Occipital lobe (tissue), 3 donors: ENCODE measurements at places on chromosomes 7 and 10.

GRCh38 chr10:35347121-35347562 lies 10.8 kb downstream of the CCNY start:
- DNase-seq = peak; percentile 32

GRCh38 chr7:30764030-30764975 lies 6.9 kb upstream of the MINDY4 start:
- DNase-seq = no peak

DNA sequence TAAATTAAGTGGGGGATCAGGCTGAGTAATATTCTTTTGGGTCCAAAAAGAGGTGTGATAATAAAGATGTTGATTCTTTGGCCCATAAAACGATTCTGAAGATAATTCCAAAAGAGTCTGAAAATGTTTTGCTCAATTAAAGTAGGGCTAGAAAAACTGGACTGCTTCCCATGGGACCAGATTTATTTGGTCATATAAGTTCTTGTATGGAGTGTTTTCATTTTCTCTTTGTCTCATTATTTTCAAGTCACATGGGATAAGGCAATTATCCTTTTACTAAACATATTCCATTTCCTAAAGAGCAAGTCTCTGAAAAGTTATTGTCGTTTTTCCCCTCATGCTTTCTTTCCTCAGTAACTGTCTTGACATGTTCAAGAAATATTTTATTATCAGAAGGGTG lies 41.5 kb downstream of the CDK6 start:
- DNase-seq = no peak

- no peak for DNase-seq
Observed at GRCh38 chr10:112799038-112799437, 151.0 kb upstream of the TCF7L2 start.

DNA sequence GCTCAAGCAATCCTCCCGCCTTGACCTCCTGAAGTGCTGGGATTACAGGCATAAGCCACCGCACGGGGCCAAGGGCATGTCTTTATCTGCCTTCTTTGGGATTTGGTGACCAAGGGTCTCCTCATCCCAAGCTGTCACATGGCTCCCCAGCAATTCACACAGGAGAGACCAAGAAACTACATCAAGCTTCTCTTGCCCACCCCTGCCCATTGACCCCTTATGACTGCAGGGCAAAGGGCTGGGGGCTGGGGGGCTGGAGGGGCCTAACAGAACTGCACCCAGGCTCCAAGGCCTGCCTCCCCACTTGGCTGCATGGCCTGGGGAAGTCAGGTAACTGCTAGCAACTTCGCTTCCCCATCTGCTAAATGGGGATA lies 137.1 kb downstream of the SH3PXD2A start:
- no peak for DNase-seq

- DNase-seq = no peak
Observed at GRCh38 chr10:20817646-20818045, 79.5 kb downstream of the NEBL start.

- DNase-seq = no peak
Observed at GRCh38 chr7:13307040-13307439, 619.6 kb downstream of the ARL4A start.

DNA sequence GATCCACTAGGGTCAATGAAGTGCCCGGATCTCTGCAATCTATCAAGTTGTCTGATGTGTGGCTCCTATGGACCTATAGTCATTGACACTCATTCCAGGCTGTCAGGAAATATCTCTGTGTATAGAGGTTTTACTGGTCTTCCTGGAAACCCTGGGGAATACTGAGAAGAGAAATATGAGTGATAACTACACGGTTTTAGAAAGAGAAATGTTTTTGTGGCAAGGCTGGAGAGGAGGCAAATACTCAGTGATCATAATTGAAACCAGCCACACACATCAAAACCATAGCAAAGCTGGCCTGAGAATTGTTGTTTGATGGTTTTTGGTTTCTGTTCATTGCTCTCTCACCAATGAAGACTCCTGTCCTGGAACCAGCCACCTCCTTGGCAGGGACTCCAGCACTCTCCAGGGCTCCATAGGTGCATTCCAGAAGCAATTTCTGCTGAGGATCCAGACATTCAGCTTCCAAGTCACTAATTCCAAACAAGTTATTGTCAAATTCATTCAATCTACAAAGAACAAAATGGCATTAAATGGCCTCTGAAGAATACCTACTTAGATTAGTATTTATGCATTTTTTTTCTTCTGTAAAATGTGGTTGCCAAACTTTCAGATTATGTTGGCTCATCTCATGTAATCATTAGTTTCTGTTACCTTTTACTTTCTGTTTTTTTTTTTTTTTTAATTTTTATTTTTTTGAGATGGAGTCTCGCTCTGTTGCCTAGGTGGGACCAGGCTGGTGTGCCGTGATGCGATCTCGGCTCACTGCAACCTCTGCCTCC lies 108.6 kb upstream of the ABI1 start:
- DNase-seq = no peak

DNA sequence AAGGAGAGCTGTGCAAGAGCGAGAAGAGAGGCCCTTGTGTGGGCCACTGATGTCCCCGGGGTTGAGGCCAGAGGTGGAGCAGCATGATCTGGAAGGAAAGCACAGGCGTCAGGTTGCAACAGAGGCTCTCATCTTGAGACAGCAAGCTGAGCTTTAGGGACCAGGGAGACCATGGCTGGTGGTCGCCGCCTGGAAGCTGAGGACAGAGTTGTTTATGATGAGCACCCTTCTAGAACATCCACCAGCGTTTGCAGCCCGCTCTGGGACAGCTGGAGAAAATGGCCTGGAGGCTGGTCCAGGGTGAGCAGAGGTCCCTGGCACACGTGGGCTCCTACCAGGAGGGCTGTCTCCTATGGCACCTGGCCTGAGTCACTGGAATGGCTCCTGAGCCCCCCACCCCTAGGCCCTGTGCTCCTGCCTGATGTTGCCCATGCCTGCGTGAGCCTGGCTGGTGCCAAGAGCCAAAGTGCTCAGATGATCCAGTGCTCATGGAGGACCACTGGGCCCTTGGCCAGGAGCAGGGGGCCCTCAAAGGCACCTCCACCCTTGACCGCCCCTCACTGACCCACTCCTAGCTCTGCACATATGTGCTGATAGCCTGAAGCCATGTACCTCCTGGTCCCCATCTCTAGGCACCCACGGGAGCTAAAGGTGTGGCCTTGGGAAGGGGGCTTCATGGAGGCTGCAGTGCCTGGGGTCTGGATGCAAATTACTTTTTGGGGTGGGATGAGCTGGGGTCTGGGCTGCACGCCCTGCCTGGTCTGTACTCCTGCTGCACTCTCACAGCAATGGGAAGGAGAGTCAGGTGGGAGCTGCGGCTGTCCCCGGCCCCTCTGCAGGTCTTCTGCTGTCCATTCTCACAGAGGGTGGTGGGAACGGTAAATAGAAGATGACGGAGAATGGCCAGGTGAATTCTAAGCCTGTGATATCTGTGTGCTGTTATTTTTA lies 40.1 kb upstream of the RET start:
- DNase-seq = no peak

DNA sequence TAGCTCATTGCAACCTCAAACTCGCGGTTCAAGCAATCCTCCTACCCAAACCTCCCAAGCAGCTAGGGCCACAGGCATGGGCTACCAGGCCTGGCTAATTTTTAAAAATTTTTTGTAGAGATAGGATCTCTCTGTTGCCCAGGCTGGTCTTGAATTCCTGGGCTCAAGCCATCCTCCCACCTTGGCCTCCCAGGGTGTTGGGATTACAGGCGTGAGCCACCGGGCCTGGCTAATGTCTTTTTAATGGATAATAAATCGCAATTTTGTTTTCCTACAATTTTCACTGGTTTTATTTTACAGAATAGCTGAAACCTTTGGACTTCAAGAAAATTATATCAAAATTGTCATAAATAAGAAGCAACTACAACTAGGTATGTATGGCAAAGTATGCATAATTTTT lies 10.9 kb downstream of the NUB1 start:
- no peak for DNase-seq

DNA sequence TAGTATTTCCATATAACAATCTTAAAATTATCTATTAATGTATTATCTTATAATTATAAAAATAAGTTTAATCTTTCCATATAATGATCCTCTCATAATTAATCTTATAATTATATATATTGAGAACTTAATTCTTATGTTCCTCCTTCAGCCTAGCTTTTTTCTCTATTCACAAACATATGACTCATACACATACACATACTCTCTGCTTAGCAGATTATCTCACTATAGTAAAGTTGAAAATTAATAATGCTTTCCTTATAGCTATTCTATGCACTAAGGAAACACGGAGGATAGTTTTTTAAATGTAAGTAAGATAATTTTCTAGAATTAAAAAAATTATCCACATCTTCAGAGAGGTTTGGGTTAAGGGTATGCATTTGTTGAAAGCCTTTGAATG lies 47.7 kb upstream of the ITGB8 start:
- DNase-seq = no peak

GRCh38 chr7:32427769-32428291 lies 62.4 kb downstream of the LSM5 start:
- DNase-seq = peak; percentile 22

DNA sequence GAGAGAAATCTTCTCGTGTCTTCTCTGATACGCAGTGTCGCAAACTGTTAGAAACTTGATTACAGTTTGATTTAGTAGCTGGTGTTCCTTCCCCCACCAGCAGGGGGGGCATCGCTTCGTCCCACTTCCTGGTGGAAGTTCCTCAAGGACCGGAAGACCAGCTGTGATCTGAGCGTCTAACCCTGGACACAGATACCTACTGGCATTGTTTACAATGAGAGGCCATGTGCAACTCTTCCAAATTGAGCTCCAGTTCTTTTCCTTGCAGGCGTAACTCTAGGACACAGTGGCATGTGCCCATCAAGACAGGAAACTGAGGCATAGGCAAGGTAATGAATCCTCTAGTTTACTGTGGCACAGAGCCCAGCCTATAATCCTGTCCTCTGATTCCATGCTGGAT lies 219.0 kb downstream of the CCDC3 start:
- no peak for DNase-seq

- DNase-seq = no peak
Observed at GRCh38 chr7:39926111-39926510, 23.9 kb upstream of the CDK13 start.

DNA sequence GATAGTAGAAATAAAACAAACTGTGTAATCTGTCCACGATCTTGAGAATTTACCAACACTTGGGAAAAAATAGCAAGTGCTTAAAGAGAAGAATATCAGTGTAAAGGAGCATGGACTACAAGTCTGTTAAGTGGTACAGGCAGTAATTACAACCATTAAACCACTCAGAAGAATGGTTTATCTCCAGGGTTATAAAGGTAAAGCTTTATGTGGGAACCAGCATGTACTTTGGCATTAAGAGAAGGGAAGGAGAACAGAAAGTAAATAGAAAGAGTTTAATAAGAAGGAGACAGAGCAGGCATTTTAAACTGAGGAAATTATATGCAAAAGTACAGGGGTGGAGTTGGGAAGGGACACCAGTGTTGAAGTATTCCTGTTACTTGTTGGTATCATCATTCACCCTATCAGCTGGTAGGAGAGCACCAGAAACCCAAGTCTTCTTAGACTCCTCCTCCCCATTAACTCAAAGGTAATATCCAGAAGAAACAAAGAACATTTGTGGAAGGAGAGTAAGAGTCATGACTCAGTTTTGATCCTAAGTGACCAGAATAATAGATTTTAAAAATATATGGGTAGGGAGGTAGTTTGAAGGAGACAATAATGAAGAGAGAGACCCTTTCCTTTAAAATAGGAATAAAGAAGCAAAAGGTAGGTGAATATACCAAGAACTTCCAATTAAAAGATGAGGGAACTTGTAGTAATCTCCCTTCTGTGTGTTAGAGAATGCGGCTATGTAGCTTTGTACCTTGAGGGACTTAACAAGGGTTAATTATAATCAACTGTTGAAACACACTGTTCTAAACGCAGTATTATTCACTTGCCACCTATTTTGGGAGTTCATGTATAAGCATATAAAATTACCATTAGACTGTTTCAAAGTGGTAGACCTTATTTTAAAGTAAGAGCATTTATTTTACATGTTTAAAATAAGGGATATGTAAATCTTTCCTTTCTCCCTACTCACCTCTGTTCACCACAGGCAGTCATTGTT lies 92.1 kb upstream of the STRIP2 start:
- no peak for DNase-seq

DNA sequence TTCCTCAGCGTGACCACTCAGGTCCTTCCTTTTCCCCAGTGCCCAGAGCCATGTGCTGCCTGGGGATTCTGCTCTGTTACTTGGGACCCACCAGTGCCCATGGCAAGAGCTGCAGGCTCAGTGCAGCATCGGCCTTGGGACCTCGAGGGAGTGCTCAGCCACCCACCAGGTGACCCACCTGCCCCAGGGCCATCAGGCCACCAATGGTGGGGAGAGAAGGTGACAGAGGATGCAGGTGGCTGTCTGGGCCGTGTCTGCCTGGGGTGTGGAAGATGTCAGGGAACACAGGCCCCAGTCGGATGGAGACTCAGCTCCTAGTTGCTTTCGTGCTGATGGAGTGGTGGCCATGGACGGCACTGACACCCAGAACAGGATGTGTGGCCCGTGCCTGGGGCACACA lies 104.7 kb upstream of the FAM20C start:
- no peak for DNase-seq

GRCh38 chr10:22605168-22605567 lies 109.2 kb downstream of the PIP4K2A start:
- DNase-seq = no peak

GRCh38 chr7:116408166-116408565 lies 91.4 kb upstream of the CAV2 start:
- no peak for DNase-seq

- no peak for DNase-seq
Observed at GRCh38 chr7:35701287-35701900, 6.5 kb upstream of the HERPUD2 start.

DNA sequence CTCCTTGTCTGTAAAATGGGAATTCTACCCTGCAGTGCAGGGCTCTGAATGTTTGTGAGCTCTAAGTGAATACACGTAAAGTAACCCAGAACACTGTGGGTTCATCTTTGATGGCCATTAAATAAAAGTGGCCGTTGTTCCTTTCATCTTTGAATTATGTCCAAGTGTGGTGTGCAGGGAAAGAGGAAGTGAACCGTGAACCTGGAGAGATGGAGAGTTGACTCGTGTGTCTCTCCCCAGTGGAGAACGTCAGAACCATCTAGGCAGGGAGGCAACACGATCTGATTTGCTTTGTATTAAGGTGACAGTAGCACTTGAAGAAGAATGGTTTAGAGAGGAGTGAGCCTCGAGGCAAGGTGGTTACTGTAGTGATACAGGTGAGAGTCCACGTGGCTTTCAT lies 93.5 kb upstream of the GJD4 start:
- DNase-seq = no peak

- no peak for DNase-seq
Observed at GRCh38 chr10:9244864-9245263, 1190.4 kb downstream of the GATA3 start.

GRCh38 chr10:57925045-57925444 lies 342.6 kb downstream of the IPMK start:
- no peak for DNase-seq
